ENCODE measurements at places on chromosomes 2 and 18. TPM values are rescaled to one million over a fixed set of nuclear protein-coding genes. Genes with fewer than 3 reads are reported as not detected.

GRCh38 chr2:134421556-134422328 lies 167.9 kb downstream of the MGAT5 start:
- DNase-seq: peak; percentile 61

The STPG4 gene
- not detected for total RNA-seq

The CPO gene
- not detected for total RNA-seq

The CRYGC gene
- not detected for total RNA-seq

The MAP3K20 gene
- 37.8 TPM for total RNA-seq

GRCh38 chr2:10225291-10226037 lies 77.2 kb upstream of the HPCAL1 start:
- DNase-seq: no peak

- no peak for DNase-seq
Observed at GRCh38 chr2:232460171-232460570, 4.2 kb downstream of the ALPI start.

The RAD51AP2 gene
- total RNA-seq: not detected

DNA sequence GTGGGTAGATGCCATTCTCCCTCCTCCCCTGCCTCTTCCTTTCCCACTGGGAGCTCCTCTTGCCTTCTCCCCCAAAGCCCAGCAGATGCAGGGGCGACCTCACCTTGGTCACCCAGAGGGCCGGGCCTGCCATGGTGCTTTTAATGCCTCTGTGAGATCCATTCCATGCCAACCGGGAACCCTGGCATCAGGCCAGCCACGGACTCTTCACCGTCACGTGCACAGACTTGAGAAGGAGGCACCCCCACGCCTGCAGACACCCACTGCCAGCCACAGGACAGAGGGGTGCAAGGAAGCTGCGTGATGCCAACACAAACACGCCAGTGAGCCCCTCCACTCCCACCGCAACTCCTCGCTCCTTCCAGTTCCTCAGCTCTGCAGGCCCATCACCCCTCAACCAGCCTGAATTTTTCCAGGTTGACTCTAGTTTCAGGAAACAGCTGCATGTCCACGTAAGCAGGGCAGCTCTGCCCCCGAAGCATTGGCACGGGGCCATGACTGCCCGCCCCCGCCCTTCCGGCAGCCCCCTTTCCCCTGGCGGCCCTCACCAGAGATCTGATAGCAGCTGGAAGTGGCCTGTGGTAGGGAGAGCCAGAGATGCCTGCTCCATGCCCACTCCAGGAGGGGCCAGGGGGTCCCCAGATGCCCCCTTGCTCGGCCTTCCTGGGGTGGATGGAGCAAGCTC lies 50.8 kb downstream of the DNMT3A start:
- no peak for DNase-seq

GRCh38 chr2:42337356-42337820 lies 23.6 kb downstream of the COX7A2L start:
- no peak for DNase-seq

DNA sequence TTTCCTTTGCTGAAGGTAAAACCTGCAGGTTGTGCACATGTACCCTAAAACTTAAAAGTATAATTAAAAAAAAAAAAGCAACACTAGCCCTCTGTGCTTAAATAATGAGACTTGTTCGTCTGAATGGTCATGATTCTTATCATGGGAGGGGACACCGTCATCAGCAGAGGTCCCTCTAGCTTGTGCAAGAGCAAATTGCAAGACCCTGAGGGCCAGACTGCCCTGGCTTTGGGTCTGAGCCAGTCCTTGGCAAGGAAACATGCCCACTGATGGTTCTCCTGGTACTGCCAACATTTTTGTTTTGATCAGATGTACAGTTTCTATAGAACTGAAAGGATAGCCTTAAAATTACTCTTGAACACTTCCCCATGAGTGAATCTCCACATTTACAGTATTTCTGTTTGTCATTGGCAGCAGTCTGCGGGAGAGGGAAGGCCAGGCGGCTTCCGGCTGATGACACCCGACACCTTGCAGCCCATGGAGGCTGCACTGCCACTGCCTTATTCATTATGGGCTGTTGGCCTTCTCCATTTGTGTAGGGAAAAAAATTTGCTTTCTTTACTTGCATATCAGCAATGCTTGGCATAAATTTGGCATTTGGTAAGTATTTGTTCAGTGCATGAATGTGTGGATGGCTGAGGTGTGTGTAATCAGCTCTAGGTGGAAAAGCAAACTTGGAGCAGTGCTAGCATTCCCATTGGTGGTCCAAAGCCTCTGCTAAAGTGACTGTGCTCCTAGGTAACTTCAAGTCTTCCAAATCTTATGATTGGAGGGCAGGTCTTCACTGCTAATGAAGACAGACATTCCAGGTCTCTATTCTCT lies 161.6 kb upstream of the ALKAL2 start:
- DNase-seq: no peak

- no peak for DNase-seq
Observed at GRCh38 chr2:118975133-118975532, 33.1 kb downstream of the MARCO start.

GRCh38 chr2:47174733-47175361 lies 19.7 kb upstream of the STPG4 start:
- DNase-seq: peak; percentile 72

The WNT10A gene
- total RNA-seq: 0.72 TPM

DNA sequence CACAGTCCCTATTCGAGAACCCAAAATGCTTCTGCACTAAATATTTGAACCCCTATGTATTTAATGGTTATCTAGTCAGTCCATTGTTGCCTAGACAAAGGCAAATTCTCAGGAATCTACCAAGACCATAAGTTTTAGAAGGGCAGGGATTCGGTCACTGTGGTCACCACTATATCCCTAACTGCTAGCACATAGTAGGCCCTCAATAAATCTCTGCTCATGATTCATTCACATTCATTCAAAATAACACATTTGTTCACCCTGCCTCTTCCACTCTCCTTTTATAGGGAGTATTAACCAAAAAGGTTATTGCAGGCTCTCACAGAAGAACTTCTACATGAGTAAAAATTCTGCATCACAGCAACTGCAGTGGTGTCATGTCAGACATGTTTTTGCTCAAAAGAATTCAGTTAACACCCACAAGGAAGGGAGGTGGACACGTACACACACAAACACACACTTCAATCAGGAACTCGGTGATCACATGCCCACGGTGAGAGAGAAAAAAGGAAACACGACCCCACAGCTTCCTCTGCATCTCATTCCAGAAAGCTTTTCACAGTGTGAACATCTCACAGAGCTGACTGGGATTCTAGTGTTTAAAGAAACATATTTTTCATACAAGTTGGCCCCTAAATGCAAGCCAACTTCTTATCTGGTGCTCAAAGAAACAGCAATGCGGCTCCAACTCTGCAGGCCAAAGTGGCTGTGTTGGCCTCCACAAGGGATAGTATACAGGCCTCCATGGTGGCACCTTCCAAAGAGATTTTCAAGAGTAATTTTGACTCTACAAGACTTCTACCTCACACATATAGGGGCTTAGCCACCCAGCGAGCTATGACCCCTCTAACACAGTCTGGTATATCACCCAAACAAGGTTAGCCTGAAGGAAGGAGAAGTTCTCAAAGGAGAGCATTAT lies 98.0 kb downstream of the ANKRD44 start:
- DNase-seq: no peak

DNA sequence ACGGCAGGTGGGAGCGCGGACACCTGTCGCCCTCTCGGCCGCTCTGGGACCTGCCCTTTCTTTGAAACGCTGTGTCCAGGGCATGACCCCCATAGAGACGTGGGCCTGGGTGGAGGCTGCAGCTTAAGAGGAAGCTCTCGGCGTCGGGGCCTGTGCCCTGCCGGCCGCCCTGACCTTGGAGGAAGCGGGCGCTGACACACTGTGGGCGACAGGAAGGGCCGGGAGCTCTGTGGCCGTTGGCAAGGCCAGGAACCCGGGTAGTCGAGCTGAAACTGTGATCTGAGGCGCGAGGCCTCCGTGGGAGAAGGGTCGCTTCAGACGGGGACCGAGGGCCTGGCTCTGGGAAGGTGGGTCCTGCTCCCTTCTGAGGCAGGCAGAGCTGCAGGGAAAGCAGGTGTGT lies 28.2 kb downstream of the KCNG2 start:
- DNase-seq: no peak

DNA sequence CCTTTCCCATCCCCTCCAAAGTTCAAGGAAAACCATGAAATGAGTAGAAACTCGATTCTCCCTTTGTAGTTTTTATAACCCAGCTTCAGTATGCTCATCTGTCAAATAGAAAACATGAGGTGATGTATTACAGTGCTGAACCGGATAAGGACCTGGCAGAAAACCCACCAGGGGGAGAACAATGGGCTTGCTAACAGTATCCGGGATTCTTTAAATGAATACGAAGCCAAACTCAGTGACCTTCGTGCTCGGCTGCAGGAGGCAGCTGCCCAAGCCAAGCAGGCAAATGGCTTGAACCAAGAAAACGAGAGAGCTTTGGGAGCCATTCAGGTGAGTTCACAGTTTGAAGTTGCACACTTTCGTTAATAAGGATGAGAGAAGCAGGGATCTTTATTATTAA lies 113.6 kb upstream of the TTC39C start:
- no peak for DNase-seq

DNA sequence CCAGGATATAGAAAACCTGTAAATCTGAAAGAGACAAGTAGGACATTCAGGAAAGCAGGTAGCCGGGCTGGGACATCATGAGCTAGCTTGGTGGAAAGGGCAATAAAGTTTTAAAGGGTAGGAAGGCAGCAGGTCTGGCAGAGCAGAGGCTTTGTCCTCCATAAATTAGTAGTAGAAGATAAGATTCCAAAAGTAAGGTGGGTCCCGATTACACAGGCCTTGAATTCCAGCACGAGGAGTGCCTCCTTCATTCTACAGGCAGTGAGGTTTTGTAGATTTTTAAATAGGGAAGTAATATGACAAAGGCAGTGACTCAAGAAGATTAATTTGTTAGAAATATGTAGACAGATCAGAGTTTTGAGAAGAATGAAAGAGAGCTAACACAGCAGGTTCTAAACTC lies 160.7 kb downstream of the DTNB start:
- no peak for DNase-seq

The RHOB gene
- total RNA-seq: 33.5 TPM

DNA sequence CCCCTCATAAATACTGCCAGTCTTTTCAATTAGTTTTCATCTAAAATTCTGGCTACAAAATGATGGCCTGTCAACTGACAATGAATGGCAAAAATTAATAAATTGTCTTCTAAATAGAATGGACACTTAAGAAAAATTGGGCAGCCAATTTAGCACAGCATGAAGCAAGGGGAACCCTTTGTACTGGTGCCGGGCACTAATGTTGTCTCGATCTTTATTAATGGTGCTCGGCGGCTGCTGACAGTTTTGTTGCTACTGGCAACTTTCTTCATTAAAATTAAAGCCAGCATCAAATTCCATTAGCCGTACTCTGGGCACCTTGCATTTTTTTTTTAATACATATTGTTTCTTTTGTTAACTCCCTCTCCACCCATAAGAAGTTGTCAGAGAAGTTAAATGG lies 309.3 kb downstream of the GBX2 start:
- no peak for DNase-seq

The LOXHD1 gene
- total RNA-seq: not detected

- no peak for DNase-seq
Observed at GRCh38 chr2:72682061-72682460, 143.8 kb downstream of the EXOC6B start.

The GPBAR1 gene
- total RNA-seq: not detected

The DYNAP gene
- total RNA-seq: not detected

GRCh38 chr18:10685484-10685883 lies 159.7 kb downstream of the NAPG start:
- no peak for DNase-seq

GRCh38 chr2:181858600-181858999 lies 32.9 kb upstream of the ITPRID2 start:
- no peak for DNase-seq

DNA sequence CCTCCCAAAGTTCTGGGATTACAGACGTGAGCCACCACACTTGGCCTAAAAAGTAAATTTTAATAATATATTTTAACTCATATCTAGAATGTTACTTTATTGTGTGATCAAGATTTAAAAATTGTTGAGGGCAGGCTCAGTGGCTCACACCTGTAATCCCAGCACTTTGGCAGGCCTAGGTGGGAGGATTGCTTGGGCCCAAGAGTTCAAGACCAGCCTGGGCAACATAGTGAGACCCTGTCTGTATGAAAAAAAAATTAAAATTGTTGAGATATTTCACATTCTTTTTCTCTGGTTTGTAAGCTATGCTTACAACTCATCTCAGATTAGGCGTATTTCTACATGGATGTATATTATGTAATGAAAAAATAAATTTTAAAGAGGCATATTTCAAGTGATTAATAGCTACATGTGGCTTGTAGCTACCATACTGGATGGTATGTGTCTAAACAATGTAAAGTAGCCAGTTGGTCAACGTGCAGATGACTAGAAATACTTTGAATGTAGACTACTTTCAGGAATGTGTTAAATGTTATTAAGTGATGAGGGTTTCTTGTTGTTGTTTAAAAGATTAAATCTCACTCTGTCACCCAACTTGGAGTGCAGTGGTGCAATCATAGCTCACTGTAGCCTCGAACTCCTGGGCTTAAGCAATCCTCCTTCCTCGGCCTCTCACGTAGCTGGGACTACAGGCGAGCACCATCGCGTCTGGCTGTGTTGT lies 5.9 kb downstream of the RAB10 start:
- no peak for DNase-seq

GRCh38 chr18:43961722-43962121 lies 684.4 kb upstream of the SYT4 start:
- DNase-seq: no peak

The HOXD13 gene
- 1.2 TPM for total RNA-seq

The CFAP221 gene
- not detected for total RNA-seq

GRCh38 chr2:7392076-7392787 lies 475.0 kb downstream of the RNF144A start:
- no peak for DNase-seq

DNA sequence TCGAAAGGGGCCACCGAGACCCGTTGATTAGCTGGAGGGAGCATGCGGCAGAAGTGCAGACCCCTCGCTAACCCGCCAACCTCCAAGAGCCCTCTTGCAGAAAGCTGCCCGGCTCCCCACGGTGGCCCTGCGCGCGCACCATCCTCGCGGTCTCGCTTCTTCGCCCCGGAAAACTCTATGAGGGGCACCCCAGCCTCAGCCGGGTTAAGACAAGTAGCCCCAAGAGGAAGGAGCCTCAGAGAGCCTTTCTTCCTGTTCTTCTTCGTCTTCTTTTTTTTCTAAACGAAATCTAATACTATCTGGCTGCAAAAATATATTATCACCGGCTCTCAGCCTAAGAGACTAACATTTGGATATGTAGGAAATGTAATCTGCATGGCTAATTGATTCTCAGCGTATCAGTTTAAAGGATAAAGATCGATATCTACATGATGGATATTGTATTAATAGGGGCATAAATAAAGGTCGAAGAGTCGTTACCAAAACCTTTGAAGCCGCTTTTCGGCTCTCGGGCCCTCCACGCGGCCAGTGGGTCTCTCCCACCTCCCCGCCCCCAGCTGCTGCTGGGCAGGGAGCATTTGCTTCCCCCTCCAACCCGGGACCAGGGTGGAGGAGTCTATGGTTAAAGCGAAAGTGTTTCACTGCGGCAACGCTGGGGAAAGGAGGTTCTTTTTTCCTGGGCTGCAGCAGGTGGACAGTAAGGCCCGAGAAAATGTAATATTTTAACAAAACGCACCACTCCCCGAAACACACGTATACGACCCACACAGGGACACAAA lies 6.1 kb upstream of the PAX3 start:
- DNase-seq: peak; percentile 35

The OBSL1 gene
- 41.5 TPM for total RNA-seq

GRCh38 chr2:99609851-99610381 lies 120.1 kb upstream of the REV1 start:
- no peak for DNase-seq

The BIRC6 gene
- 52.1 TPM for total RNA-seq
